ENCODE measurements at places on chromosomes 4 and X.

GRCh38 chr4:148961526-148961925, 519.3 kb upstream of the NR3C2 start:
- DNase-seq, result no peak

DNA sequence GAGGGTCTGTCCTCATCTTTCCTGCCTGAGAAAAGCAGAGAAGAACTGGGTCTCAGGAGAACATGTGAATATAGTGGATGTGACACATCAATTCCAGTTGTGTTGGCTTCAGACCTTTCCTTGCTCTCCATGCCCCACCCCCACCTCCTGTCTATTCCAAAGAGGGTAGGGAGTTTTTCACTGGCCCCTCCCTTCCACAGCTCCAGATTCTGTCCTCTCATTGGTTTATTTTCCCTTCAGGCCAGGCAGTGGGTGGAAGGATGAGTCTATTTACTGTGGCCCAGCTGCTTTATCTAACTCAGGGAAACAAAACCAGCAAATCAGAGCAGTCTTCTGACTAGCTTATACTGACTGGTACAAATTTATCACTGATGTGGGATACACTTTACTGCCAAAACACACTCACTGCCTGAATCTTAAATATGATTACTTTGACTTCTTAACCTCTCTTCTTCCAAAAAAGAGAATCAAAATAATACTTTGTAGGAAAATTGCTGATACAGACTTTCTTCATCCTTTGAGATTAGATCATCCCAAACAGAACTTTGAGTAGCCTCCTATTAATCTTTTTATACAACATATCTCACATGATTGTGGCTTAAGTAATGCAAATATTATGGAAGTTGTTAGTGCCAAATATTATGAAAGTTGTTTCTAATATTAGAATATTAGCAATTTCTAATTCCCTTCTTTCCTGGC, 221.2 kb downstream of the MID1 start:
- DNase-seq, result no peak

GRCh38 chrX:108573136-108573535, 133.5 kb downstream of the COL4A5 start:
- DNase-seq, result no peak

- no peak for DNase-seq
Measured at GRCh38 chr4:110597582-110597981, 25.3 kb downstream of the PITX2 start.

- DNase-seq, result no peak
Measured at GRCh38 chr4:158536833-158537232, 15.2 kb downstream of the RXFP1 start.

GRCh38 chr4:74038425-74039314, at the start of gene CXCL3:
Gene CXCL3, minus strand, starts transcription at chr4:74038689. Its CDS starts 78 bp downstream, at chr4:74038611.
- DNase-seq, result no peak

GRCh38 chr4:58603951-58604350, 1493.8 kb upstream of the IGFBP7 start:
- no peak for DNase-seq

GRCh38 chr4:81392164-81392563, 79.5 kb downstream of the RASGEF1B start:
- no peak for DNase-seq

- DNase-seq, result no peak
Measured at GRCh38 chrX:87236830-87237440, 280.7 kb upstream of the KLHL4 start.

DNA sequence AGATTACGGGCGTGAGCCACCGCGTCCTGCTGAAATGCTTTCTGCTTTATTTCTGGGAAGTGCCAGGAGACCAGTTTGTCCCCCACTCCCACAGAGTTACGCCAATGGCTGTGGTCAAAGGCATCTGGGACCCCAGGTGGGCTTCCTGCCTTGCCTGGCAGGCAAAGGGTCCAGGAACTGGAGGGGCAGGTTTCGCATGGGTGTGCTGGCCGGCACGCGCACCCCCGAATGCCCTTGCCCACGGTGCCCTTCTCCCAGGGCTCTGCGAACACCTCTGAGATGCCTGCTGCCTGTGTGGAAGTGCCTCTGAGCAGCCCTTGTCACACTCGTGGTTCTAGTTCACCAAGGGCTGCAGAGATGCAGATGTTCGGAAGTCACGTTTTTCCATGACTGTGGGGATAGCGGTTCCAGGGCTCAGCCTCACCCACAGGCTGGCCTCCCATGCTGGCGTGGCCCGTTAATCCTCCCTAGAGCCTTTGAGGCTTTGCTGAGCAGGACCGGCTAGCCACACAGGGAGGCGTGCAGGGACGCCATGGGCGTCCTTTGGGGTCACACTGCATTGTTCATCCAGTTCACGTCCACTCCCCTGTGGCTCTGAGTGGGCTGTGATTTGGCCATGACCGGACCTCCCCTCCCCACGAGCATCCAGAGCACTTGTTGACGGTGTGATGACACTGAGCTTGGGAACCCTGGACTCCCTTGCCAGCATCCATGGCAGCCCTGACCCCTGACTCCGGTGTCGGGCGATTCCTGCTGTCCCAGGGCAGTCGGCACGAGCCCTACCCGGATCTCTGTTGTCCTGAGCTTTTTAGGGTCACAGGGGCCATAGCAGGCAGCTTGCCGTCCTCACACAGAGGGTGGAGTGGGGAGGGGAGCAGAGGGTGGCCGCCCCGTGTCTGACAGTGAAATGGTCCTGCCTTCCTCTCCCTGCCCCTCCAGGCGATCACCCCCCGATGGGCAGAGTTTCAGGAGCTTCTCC, 12.7 kb upstream of the ADD1 start:
- DNase-seq, result no peak

GRCh38 chrX:127621780-127622179, 430.4 kb downstream of the ACTRT1 start:
- no peak for DNase-seq

GRCh38 chr4:24881508-24882196, 31.2 kb downstream of the CCDC149 start:
- no peak for DNase-seq

DNA sequence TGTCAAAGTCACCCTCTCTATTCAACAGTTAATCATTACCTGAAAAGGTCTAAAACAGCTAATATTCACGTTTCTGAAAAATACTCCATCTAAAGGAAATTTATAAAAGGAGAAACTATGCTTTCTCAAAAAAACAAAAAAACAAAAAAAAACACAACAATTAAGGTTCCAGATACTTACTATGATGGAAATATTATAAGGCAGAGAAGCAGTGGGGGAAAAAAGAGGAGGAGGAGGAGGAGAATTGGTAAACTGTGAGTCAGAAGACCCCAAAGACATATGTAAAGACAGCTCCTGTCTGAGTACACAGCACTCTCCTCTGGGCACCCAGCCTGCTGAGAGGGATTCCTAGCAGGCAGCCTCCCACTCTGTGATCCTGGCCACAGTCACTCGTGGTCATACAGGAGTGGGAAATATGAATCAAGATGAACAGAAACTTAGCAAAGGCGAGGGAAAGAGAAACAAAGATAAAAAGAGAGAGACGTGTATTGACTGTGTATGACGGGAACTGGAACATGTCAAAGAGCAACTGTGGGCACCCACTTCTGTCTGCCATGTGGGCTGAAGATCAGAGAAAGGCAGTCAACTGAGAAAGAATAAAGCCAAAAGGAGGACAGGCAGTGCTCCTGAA, 12.5 kb downstream of the KLHL15 start:
- no peak for DNase-seq

DNA sequence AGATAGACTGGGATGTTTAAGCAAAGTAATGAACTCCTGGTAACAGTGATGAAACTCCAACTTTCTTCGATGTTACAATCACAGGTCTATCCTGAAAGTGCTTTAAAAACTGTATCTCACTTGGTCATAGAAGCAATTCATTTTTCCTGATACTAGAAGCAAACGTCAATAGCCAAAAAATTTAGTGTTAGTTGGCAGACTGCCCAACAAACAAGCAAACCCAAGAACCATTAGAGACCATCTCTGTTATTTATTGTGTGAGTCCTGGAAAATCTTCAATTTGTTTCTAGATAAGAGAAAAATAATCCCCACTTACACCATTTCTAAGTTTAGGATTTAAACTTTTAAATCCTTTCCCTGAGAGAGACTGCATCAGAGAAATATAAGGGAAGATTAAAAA, 553.9 kb downstream of the INPP4B start:
- DNase-seq, result peak; percentile 25

DNA sequence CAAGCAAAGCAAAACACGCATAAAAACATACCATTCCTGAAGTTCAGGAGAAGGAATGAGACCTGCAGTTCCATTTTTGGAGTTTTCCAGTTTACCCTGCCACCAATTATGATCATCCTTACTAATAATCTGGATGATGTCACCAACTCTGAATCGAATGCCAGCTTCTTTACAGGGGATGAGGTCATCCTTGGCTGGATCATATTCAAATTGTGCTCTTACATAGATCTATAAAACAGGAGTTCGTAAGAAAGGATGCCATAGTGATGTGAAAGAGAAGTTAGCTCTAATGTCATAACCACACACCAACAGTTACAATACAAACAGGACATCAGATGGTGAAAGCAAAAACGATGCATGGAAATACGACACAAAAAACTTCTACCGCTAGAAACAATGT, 106.5 kb downstream of the NYX start:
- peak; percentile 22 for DNase-seq

DNA sequence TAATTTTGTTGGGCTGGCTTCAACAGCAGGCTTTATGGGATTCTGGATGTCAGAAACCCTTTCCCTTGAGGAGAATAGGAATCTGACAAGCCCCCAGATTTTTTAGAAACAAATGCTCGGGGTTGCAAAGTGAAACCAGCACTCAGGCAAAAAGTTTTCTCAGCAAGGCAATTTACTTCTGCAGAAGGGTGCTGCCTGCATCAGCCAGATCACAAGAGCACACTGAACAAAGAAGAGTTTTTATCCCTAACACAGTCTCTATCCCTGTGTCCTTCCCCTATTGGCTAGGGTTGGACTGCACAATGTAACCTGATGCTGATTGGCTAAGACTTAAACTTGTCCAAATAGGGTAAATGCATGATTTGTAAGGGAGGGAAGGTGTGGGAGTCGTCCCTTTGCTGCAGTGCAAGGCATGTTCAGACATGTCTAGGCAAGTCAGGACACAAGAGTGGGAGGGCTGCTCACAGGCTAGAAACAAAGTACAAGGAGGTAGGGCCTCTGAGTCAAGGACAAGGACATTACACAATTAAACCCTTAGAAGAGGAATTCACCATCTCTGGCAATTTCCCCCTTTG, 175.8 kb downstream of the CCNG2 start:
- no peak for DNase-seq

GRCh38 chrX:109601486-109601885, 23.5 kb downstream of the KCNE5 start:
- no peak for DNase-seq

GRCh38 chrX:23403849-23404248, 69.2 kb downstream of the PTCHD1 start:
- DNase-seq, result no peak

- DNase-seq, result no peak
Measured at GRCh38 chrX:40007756-40008705, 89.7 kb downstream of the BCOR start.

DNA sequence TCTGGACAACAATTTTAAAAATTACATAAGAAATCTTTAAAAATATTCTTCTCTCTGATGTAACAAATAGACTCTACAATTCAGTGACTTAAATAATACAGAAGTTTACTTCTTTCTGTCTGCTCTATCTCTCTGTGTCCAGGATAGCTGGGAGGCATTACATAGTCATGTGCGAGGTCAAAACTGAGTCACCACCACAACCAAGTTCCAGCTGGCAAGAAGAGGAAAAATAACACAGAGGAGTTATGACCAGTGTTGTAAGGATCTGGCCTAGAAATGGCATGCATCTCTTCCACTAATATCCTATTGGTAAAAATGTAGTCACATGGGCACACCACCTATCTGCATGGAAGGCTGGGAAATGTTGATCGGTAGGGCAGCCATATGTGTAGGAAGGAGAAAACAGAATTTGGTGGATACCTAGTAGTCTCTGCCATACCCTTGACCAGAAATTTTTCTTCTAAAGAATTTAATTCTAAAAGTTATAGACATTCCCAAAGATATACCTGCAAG, 39.4 kb upstream of the WDFY3 start:
- no peak for DNase-seq

- DNase-seq, result no peak
Measured at GRCh38 chr4:125097729-125098128, 217.0 kb upstream of the FAT4 start.

DNA sequence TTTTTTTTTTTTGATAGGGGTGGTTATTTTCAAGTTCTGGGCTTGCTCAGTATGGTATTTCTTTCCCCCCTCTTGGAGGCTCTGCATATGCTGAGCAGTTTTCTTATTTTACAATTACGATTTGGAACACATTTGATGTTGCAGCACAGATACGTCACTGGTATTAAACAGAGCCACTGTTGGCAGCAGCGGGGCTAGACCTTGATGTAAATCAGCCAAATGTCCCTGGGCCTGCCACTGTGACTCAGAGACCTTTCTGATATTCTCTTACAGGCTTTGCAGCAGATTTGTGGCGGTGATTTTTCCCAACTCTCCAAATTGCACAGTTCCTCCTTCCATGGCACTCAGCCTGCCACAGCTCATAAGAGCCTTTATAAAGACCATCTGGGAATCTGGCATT, 81.1 kb downstream of the VMA21 start:
- DNase-seq, result no peak

DNA sequence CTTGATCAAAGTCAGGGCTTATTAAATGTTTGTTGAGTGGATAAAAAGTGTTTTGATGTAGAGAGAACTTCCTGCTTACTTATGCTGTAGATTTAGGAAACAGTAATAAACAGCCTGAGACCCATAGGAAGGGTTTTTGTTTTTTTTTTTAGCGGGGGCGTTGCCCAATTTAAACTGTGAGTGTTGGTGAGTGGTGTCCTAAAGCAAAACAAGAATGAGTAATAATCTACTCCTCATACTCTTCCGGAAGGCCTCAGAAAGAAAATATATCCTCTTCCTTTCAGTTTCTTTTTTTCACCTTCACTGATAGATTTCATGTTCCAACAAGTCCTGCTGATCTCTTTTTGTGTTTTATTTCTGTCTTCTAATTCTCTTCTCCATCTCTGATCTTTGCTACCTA, 104.4 kb upstream of the SCML1 start:
- DNase-seq, result no peak

DNA sequence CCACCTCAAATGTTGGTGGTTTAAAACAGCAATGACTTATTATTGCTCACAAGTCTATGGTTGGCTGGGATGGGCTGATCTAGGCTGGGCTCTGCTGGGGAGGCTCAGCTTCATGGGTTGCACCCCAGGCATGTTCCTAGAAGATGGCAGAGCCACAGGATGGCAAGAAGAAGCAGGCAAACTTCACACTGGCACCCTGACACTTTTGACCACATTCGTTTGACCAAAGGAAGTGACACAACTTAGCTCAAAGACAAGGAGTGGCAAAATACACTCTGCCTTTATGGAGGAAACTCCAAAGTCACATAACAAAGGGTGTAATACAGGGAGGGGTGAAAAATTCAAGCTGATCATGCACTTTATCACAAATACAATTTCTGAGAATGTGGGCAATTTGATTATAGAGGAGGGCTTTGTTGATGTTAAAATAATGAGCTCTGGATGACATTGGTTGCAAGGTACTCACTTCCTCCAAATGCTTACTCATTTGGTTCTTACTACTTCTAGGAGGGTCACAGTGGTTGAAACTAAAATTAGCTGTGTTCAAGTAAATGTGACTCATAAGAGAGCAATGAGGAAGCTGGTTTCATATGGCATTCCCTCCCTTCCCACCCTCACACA, 249.2 kb upstream of the RPS6KA3 start:
- DNase-seq, result no peak

Data from NCI-H446 (cell line).